ENCODE measurements at places on chromosomes 2 and 18. TPM values are rescaled to one million over a fixed set of nuclear protein-coding genes. Genes with fewer than 3 reads are reported as not detected.
A peak's percentile ranks its signal among the peaks of the same experiment; 100 is the strongest.

- peak; percentile 69 for DNase-seq
Measured at GRCh38 chr18:22286585-22286984, 117.2 kb downstream of the GATA6 start.

- no peak for DNase-seq
Measured at GRCh38 chr2:235860871-235861270, 307.3 kb downstream of the GBX2 start.

DNA sequence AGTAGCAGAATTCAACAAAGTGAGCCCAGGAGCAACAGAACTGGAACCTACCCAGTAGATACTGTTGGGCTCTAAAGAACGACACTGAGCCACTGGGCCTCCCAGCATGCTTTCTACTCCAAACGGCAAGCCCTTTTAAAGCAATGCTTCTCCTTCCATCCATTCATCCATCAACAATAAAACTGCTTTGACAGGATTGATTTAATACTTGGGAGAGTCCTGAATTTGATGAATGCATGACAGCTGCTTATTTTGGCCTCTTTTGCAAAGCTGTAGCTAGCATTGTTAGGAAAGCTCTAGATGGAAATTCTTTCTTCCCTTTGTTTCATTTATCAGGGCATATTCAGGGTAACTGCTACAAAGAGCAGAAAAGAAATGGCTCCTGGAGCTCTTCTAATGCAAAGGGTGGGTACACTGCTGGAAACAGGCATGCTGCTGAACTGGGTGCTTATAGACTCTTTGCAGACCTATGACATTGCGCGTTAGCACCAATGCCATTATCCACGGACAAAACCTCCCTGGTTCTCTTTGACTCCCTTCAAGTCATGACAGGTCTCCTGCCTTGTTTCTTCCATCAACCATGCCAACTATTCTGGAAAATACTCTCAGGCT lies 138.4 kb upstream of the HNRNPA3 start:
- DNase-seq, result no peak

- DNase-seq, result no peak
Measured at GRCh38 chr2:79796641-79797040, 283.8 kb downstream of the CTNNA2 start.

DNA sequence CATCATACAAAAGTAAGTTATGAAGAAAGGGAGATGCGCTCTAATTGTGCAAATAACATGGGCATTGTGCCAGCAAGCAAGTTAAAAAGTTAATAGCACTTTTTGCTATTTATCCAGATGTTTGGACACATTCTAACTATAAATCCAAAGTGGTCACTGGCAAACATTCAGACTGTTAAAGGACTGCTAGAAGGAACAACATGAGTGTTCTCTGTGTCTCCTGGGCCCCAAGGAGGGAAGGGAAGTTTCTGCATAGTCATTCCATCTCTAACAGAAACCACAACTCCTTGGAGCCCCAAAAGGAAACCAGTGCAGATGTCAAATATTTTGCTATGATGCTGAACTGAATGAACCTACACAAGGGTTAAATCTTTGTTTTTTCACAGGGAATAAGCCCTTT lies 213.3 kb upstream of the HNRNPA3 start:
- DNase-seq, result peak; percentile 6

- DNase-seq, result no peak
Measured at GRCh38 chr2:19195661-19196060, 162.8 kb downstream of the OSR1 start.

DNA sequence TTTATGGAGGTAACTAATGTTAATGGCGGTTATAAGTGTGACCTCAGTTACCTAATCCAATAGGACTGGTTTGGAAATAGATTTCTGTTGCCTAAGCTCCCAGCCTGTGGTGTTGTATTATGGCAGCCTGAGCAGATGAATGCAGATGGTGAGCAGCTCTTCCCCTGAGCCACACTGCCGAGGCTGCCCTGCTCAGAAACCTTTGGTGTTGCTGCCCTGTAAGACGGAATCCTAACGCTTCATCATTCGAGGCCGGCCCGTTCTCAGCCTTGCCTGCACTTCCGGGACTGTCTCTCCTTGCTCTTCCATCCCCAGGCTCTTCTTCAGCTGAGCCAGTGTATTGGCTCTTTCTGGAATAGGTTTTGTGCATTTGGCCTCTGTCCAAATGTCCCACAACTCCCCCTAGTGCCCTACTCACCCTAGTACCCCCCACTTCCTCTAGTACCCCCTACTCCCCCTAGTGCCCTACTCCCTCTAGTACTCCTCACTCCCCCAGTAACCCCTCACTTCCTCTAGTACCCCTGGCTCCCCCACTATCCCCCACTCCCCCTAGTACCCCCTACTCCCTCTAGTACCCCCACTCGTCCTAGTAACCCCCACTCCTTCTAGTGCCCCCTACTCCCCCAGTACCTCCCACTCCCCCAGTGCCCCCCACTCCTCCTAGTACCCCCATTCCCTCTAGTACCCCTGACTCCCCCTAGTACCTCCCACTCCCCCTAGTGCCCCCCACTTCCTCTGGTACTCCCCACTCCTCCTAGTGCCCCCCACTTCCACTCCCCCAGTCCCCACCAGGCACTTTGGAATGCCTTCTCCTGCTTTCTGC lies 106.0 kb upstream of the TAF1B start:
- peak; percentile 40 for DNase-seq

- peak; percentile 60 for DNase-seq
Measured at GRCh38 chr18:7021994-7022840, 95.4 kb downstream of the LAMA1 start.

NEU2 gene
- not detected for total RNA-seq

TRABD2A gene
- total RNA-seq, result 1.1 TPM

TUBA3E gene
- total RNA-seq, result not detected

MAPK4 gene
- not detected for total RNA-seq

LYPD1 gene
- total RNA-seq, result 9.6 TPM

REG3A gene
- not detected for total RNA-seq

Measured in renal cortical epithelial cell (primary cell).